Central memory CD4-positive, alpha-beta T cell (primary cell): ENCODE measurements at places on chromosomes 2 and 18.

DNA sequence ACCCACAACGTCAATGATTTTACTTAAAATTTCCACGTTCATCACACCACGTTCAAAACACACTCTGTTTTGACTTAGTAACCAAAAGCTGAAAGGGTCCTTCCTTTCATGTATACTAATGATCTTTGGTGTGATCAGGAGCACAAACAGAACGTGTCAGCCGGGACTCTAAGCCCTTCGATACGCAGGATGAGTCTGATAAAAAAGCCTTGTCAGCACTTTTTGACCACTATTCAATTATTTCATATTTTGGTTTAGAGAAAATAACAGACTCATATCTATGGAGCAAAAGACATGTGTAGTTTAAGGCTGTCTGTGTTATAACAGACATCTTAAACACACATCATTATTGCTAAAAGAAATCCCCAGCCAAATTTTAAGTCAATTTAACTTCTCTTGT is 345.3 kb downstream of the ZNF516 start:
- no peak for DNase-seq

GRCh38 chr2:23720705-23721453 is 206.0 kb downstream of the ATAD2B start:
- DNase-seq, result no peak

DNA sequence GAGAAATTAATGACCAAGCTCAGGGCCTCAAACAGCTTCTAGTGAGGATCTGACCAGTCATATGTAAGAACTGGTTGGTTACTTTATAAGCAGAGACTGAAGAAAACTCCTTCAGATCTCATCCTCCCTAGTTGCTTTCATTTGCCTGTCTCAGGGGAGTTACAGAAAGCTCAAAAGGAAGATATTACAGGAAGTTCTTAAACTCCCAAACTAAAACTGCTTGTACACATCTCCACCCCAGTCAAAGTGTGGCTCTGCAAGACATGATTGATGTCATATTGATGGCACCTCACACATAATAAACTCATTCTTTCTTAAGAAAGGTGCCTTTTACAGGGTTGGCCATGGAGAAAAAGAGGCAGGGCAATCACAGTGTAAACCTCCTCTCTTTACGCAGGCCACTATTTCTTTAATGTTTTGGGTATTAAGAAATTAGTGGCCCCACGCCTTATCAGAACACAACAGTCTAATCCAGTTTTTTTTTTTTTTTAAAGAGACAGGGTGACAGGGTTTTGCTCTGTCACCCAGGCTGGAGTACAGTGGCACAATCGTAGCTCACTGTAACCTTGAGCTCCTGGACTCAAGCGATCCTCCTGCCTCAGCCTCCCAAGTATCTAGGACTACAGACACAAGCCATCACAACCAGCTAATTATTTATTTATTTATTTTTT is 62.6 kb upstream of the STK17B start:
- peak; percentile 44 for DNase-seq

- DNase-seq, result no peak
Measured at GRCh38 chr2:89842180-89842908, 1150.9 kb downstream of the RPIA start.

DNA sequence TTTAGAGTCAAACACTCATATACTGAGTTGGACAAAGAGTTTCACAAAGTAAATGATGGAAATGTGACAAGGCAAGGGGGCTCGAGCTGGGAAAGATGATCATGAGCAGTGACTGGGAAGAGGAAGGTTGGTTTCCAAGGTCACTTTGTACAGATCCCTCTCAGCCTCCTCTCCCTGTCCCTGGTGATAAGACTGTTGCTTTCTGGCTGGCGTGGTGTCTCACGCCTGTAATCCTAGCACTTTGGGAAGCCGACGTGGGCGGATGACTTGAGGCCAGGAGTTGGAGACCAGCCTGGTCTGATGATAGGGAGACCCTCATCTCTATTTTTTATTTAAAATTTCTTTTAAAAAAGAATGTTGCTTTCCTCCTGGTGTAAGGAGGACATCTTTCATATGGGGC is 86.6 kb upstream of the STPG4 start:
- DNase-seq, result no peak

- DNase-seq, result no peak
Measured at GRCh38 chr2:228681426-228681825, 499.9 kb upstream of the SPHKAP start.

DNA sequence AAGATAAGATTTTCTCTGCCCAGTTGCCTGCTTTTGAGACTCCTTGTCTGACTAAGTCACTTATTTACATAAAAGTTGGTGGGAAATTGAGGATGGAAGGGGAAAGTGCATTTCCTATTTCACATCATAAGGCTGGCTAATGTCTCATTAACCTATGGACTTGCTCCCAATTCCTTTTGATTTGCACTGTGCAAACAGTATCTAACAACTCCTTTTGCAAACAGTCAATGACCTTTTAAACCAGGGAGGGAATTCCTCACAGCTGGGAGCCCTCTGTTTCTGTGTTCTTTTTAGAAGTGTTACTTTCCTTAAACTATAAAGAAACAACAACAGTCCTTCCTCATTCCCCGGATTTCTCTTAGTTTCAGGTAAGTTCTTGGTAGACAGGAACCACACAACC is 272.8 kb downstream of the RND3 start:
- no peak for DNase-seq

DNA sequence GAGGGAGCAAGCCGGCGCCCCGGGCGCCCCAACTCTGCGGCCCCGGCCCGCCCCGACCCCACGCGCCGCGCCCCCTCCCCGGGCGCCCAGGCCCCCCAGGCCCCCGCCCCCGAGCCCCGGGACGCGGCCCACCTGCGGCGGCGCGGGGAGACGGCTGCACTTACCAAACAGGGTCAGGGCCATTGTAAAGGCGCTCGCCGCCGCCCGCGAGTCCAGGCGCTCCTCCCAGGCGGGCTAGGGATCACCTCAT is 526 bp downstream of the CHN1 start:
- DNase-seq, result no peak

- DNase-seq, result no peak
Measured at GRCh38 chr18:25256439-25256838, 95.5 kb downstream of the ZNF521 start.

DNA sequence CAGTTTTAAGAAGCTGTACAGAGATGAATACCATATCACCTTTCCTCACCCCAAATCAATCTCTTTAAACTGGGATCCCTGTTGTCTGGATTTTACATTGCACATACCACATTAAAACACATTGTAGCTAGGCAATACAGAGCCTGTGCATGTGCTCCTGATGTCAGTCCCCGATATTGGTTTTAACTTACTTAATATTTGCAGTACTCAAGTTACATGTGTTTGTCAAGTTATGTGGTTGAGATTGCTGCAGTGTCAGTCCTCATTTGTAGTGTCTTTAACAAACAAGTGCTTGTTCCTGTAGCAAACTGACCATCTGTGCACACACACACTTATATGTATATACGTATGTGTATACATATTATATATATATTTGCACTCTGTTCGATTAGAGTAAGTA is 10.4 kb upstream of the UBE2E3 start:
- DNase-seq, result no peak

GRCh38 chr2:195408196-195408595 is 248.8 kb upstream of the SLC39A10 start:
- no peak for DNase-seq

DNA sequence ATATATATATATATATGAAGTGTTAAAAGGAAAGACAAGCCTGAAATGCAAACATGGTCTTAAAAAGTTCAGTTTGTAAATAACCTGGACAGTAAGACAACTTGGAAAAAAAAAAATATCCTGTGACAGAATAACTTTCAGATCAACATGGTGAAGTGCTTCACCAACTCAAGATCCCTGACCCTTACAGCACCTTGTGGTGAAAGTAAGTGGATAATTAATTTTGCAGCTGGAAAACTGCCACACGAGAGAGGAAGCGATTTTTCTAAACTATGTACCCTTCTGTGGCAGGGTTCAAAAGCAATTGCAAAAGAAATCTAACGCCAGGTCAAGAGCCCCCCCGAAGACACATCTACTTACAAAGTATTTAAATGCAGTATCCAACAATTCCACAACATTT is 95.8 kb downstream of the PAX3 start:
- DNase-seq, result no peak

GRCh38 chr2:113234721-113235346 is 43.9 kb downstream of the PAX8 start:
- no peak for DNase-seq

DNA sequence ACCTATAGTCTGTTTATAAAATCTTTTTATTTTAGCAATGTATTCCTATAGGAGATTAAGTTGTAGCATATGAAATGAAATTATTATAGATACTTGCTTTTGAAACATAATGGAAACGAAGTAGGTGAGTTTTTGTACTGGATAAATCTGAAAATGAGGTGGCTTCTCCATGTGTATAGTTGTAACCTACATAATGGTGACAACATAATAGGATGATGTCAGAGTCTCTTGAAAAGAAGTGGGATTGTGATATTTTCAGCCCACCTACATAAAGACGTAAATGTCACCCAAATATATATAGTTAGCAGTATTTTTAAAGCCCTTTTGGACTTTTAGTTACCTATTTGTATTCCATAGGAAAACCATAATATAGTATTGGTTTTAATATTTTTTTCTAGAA is 34.8 kb downstream of the FAM171B start:
- no peak for DNase-seq

DNA sequence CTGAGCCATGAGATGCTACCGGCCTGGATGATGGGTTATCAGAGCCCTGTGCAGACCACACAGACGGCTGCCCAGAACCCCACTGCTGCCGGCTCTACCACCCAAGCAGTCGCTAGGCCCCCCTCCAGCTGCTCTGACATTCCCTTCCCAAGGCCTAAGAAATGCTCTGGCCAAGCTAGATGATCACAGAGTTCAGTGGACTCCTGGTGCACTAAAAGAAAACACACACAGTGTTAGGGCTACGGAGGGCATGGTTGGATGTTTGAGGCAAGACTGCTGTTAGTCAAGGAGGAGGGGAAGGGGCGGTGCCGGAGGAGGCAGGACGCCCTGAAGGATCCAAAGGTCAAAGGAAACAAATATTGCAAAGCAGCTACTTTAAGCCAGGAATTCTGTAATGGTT is 174.5 kb downstream of the MYCN start:
- DNase-seq, result no peak

GRCh38 chr2:239230318-239231052 is 170.3 kb downstream of the HDAC4 start:
- DNase-seq, result peak; percentile 43

- no peak for DNase-seq
Measured at GRCh38 chr2:70850925-70851324, 15.3 kb upstream of the CD207 start.

- no peak for DNase-seq
Measured at GRCh38 chr2:240790370-240791220, 29.4 kb downstream of the KIF1A start.

- DNase-seq, result no peak
Measured at GRCh38 chr2:122205641-122206040, 450.2 kb downstream of the TSN start.

GRCh38 chr2:239603411-239604356 is 202.9 kb upstream of the HDAC4 start:
- DNase-seq, result no peak

GRCh38 chr18:62717169-62717924 is 2.0 kb downstream of the PHLPP1 start:
- peak; percentile 46 for DNase-seq

DNA sequence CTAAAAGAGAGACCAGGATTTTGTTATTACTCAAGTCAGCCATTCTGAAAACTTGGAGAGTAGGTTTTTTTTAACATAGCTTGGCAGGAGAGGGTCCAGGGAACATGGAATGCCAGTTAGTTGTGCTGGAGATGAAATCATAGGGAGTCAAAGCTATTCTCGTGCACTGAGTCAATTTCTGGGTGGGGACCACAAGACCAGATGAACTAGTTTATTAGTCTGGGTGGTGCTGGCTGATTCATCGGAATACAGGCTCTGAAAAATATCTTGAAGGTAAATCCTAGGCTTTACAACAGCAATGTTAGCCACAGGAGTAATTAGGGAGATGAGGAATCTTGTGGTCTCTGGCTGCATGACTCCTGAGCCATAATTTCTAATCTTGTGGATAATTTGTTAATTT is 921.4 kb downstream of the TRIB2 start:
- no peak for DNase-seq

DNA sequence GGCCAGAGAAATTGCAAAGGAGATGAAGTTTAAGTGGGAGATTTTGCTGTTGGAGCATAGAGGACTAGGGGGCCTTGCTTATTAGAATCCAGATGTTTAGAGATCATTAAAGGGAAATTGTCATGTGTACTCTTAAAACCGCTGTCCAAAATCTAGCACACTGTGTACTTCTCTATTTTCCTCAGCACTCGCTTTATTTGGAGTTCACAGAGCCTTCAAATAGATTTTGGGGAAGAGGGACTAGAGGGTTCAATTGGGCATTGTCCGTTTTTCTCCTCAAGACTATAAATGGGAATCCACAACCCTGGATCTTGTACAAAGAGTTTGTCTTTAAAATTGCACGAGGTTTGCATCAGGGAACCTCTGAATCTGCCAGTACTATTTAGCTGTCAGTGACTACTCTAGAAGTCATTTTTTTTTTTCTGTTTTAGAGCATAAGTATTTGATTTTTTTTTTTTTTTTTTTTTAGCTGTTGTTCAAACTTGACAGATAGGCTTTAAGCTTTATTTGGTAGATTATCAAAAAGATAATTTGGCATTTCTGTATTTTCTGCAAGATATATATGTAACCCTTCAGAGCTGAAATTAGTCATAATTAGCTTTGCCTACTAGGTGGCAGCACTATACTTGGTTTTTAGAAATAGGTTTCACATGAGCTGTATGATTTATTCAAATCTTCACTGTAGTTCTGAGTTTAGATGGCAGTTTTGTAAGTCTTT is 14.2 kb downstream of the PMS1 start:
- no peak for DNase-seq

- no peak for DNase-seq
Measured at GRCh38 chr2:23106242-23106785, 278.7 kb upstream of the KLHL29 start.

DNA sequence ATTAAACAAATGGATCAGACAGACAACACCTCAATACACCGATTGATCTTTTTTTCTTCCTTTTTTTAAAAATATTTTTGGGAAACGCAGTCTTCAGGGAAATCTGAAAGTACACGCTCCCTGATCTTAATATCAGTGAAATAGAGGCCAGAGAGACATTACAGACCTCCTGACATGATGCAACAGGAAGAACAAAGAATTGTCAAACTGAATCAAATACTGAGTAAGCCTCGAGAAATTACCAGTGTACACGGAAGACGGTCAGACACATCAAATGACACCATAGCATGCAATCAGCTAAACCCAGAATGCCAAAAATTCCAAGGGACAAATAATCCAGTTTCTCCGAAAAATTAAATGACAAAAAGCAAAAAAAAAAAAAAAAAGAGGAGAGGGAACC is 80.2 kb upstream of the NFU1 start:
- no peak for DNase-seq

DNA sequence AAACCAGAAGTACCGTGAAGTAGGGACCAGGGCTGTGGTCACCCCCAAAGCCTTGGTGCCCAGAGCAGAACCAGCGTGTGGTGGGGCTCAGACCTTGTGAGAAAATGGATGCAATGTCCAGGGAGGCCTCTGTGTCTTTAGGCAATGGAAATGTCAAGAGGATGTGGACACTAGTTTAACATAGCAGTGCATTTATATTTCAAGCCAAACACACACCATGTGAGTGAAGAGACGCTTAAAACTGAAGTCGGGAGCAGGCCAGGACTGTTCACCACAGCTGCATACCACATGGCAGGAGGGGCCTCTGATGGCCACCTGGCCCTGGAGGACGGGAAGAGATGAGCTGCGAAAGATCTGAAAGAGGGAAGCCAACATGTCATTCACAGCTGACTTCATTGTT is 87.3 kb upstream of the LDLRAD4 start:
- DNase-seq, result no peak

- peak; percentile 57 for DNase-seq
Measured at GRCh38 chr2:201130524-201131186, 14.7 kb downstream of the CFLAR start.

- no peak for DNase-seq
Measured at GRCh38 chr2:4047961-4048891, 344.9 kb downstream of the DCDC2C start.
